NCI-H1092 (cell line): ENCODE measurements at places on chromosomes 7 and 10.

GRCh38 chr10:77529050-77529576 is 108.5 kb downstream of the KCNMA1 start:
- no peak for DNase-seq

GRCh38 chr7:116859323-116859722 is 3.1 kb upstream of the CAPZA2 start:
- DNase-seq, result no peak

DNA sequence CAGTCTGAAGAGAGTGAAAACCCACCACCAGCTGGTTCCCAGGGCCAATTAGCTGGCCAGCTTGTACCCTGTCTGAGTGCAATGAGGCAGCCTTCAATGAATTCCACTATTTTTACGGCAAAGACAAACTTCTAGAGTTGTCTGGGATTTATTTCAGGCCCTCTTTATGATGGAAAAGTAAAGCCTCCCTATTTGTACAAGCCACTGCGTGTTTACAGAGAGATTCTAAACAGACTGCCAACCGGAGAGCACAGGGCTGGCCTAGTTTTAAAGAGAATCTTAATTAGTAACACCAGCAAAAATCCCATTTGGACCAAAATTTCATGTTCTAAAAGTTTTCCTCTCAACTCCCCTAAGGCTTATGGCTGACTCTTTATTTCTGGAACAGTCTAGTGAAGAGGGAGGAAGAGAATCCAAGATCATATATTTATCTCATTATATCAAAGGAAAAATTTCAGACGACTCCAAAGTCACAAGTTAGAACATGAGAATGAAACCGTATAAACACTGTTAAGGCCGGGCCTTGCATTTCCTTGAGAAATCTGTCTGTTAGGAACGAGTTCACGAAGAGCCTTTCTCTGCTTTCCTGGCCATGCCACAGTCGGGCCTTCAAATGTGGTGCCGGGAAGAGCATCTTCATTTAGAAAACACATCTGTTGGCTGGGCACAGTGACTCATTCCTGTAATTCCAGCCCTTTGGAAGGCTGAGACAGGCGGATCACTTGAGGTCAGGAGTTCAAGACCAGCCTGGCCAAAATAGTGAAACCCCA is 724.6 kb upstream of the NRP1 start:
- no peak for DNase-seq

DNA sequence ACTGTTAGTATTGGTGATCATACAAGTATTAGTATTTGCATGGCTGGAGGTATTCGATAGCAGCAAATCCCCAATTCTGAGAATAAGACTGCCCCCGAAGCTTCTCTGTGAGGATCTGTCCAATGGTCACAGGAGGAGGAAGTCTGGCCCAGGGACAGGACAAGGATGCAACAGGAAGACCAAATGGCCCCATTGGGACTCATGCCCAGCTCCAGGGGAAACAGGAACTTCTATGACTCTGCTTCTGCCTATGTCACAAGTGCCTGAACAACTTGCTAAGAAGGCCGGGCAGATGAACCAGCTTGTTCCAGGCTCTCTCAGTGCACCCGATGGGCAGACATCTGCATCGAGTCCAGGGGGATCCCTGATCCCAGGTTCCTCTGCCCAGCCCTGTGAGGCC is 172.0 kb upstream of the GRB10 start:
- no peak for DNase-seq

- DNase-seq, result no peak
Observed at GRCh38 chr10:3530346-3530745, 254.7 kb downstream of the KLF6 start.

GRCh38 chr7:21651697-21652096 is 108.9 kb downstream of the DNAH11 start:
- DNase-seq, result no peak

- no peak for DNase-seq
Observed at GRCh38 chr7:24756545-24757352, 515 bp downstream of the GSDME start.

DNA sequence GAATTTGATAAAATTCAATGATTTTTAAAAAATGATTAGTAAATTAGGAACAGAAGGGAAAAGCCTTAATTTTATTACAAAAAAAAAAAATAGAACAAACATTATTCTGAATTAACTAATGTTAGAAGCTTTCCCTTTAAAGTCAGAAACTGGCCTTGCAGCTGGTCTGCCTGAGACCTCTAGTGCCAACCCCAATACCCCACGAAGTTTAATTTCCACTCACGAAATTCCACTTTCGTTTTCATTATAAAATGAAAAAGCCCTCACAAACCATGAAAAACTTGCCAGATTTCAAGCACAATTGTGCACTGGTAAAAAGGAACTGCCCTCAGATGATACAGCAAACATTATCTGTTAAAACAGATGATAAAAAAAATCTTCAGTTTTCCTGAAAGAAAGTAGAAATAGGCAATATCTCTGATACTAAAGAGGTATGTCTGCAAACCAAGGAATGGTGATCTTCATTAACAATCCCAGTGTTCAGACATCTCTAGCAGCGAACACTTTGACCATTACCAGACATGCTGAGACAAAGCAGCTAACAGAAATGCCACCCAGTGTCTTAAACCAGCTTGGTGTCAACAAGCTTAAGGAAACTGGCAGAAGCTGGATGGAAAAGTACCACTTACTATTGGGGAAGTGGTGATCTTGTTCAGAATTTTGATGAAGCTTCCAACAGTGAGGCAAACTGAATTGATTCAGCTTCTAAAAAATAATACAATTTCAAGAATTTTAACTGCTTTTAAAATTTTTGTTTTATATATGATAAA is 80.2 kb downstream of the PALS2 start:
- no peak for DNase-seq

GRCh38 chr10:80273523-80274170 is 15.8 kb downstream of the MAT1A start:
- no peak for DNase-seq

DNA sequence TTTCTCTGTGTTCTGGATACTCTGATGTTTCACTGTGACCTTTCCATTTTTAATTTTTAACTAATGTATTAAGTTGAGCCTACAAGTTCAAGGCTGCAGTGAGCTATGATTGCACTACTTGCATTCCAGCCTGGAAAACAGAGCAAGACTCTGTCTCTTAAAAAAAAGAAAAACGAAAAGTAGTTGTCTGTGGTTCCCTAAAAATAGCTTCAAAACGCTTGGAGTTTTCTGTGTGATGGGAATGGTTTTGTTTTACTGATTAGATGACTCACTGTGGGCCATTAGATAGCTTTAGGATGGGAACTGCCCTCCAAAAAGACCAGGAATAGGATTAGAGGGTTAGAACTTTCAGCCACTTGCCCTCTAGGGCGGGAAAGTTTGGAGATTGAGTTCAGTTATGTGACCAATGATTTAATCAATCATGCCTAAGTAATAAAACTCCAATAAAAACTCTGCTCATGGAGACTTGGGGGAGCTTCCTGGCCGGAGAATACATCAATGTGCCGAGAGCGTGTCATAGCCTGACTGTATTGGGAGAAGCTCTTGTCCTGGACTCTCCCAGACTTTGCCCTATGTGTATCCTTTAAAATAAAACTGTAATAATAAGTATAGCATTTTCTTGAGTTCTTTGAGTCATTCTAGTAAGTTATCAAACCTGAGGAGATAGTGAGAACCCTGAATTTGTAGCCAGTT is 147.1 kb downstream of the LYZL1 start:
- no peak for DNase-seq

DNA sequence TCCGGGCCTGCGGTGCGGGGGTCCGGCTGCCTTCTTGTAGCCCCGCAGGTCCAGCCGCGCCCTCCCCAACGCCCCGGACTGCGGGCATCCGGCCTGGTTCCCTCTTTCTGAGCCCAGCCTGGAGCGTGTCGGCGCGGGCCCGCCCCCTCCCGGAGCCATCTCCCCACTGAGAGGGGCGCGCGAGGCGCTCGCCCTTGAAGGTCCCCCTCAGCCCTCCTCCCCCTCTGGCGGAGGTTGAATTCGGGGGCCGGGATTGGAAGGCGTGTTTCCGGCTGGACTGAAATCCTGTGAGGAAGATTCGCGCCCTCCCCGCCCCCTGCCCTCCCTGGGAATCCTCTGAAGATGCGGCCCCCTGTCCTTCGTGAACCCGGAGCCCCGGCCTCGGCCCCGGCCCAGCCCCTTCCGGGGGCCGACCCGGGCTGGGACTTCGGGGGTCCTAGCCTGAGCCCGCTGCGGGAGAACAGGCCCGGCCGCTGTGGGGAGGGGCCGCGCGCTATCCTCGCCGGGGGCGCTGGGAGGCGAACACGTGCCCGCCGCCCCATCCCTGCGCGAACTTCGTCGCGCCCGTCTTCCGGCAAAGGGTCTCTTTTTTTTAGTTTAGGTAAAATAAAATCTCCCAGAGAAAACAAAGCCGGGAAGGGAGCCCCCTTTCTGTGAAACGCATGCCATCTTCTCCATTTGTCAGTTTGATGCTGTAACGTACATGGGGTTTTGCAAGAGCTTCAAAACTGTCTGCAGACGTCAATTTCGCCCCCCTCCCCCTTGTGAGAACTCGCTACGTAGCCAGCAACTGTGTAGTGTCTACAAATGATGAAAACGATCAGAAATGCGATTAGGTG is 636 bp downstream of the PDCD4 start:
- peak; percentile 83 for DNase-seq

DNA sequence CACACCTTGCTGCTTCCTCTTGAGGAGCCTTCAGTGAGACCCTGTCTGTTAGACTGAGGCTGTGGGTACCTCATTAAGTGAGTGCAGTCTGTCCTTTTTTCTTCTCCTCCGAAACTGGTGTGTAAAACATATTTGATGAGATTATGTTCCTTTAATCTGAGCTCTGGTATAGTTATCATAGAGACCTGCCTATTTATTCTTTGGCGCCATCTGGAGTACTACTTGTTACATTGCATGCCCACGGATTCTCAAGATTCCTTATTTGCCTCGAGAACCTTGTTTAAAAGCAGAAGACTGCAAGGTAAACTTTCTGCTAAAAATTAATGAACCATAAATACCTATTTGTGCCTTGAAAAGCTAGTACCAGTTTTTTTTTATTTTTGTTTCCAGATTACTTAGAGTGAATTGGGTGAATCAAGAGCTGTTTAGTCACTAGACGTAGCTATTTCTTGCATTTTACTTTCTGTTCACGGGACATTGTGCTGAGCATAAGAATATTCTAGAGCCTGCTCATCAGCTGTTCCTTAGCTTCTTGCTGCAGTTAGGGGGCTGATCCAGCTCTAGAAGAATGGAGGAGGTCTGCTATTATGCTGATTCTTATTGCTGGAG is 16.9 kb upstream of the STMP1 start:
- no peak for DNase-seq

DNA sequence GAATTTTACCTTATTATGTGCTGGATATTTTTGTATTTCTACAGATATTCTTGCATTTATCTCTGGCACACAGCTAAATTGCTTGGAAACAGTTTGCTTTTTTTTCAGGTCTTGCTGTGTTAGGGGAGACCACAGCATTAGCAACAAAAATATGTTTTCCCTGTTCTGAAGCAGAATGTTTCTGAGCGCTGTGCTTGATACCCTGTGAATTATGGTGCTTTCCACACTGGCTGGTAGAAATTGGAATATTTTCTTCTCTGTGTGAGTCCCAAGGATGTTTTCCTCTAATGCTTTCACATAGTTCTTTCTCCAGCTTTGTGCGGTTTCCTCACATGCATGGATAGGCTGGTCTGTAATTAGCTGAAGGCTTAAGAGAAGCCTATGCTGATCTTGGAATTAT is 651.6 kb upstream of the IGFBP3 start:
- DNase-seq, result no peak

DNA sequence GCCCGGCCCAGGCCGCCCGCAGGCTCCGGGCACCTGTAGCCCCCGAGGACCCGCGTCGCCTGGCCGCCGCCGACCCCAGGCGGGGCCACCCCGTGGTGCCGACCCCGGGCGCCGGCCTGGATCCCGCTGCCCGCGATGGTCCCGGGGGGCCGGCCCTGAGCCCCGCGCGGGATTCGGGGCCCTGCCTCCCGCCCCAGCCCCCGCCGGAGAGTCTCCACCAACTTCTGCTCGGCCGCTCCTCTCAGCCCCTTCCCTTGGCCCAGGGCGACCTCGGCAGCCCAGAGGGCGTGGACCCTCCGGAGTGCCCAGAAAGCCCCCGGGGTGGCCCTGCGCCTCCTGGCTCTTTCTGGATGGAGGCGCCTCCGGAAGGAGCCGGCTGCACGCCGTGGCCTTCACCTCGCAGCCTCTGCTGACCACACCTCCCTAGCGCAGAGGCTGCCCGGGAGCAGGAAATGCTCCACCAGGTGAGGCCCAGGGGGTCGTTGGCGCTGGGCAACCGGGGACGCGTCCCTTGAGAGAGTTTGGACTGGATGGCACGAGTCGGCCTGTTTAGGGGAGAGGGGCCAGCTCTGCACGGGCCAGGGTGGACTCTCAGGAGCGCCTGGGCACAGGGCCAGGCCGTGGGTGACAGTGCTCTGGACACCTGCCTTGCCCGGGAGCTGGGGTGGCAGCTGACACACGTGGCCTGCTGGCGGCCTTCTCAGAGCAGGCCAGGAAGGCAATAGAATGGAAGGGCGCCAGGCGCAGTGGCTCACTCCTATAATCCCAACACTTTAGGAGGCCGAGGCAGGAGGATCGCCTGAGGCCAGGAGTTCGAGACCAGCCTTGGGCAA is 529 bp downstream of the ZNF853 start:
- DNase-seq, result no peak

- DNase-seq, result no peak
Observed at GRCh38 chr10:55519264-55519663, 718.2 kb upstream of the PCDH15 start.

DNA sequence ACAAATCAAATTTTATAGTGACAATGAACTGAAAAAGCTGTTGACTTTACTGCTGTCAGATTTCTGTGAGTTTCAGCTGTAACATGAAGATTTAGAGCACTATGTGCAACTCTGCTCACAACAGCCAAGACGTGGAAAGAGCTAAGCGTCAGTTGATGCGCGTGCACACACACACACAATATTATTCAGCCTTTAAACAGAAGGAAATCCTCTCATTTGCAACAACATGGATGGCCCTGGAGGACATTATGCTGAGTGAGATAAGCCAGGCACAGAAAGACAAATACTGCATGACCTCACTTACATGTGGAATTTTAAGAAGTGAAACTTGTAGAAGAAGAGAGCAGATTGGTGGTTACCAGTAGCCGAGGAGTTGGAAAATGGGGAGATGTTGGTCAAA is 82.8 kb upstream of the FRMD4A start:
- no peak for DNase-seq

- DNase-seq, result no peak
Observed at GRCh38 chr10:117439243-117439912, 64.1 kb upstream of the PDZD8 start.

DNA sequence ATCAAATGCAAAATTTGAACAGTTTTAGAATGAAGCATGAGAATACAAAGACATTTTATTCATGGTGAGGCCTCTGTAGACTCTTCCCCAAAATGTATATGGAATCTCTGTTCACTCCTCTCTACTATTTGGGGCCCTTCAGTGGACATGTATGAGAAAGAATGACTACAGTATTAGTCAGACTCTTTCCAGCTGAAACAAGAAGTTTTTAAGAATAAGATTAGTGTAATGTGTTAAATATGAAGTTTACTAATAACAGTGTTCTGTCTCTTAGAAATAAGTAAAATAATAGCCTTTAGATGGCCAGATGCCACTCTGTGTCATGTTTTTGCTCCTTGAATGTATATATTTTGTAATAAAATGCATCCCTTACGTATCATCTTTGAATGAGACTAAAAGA is 585.6 kb downstream of the SUGCT start:
- no peak for DNase-seq
